Activated CD4-positive, alpha-beta T cell treated with anti-CD3 and anti-CD28 coated beads for 24 hours (primary cell): ENCODE measurements at places on chromosomes 7 and 10.
A peak's percentile ranks its signal among the peaks of the same experiment; 100 is the strongest.

- DNase-seq = no peak
These were observed 636.5 kb downstream of the GALNT17 start for GRCh38 chr7:71768450-71768849.

DNA sequence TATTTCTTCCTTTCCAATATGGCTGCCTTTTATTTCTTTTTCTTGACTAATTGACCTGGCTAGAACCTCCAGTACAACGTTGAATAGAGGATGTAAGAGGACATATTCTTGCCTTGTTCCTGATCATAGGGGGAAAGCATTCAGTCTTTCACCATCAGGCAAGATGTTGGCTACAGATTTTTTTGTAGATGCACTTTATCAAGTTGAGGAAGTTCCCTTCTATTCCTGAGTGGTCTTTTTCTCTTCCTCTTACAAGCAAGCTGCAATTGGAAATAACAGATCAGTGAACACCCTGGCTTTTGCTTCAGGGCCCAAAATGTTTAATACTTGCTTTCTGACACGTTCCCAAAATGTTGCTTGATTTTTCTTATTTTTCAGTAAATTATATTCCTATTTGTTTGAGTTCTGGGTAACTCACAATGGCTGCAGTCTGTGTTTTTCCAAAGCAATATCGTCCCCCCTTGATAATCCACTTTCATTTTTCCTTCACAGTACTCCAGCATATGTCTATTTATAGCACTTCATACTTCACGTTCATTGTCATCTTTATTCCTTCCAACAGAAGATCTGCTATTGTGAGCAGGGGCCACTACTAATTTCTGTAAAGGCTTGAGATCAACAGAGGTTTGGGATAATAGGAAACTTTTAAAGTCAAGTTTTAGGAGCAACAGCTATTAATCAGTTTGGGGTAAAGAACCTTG, 11.7 kb downstream of the CPEB3 start:
- DNase-seq = no peak

DNA sequence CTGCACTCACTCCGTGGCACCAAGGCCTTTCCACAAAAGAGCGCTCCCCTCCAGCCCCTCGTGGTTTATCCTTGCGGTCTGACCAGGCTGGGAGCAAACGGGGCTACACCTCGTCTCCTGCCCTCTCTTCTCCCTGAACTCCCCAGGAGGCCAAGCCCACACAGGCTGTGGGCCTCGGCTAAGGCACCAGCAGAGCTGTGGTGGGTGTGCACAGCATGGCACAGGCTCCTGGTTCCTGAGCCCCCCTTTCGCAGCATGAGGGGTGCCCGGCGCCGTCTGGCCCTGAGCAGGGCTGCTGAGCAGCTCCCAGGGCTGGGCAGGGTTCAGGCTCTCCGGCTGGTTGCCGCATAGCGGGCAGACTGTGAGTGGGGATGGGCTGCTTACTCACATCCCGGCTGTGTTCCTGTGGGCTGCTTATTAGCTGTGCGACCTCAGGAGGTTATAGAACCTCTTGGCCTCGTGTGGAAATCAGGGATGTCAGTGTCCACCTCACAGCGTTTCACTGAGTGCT, 90.4 kb downstream of the ZMIZ1 start:
- no peak for DNase-seq

- no peak for DNase-seq
These were observed 46.6 kb downstream of the ATXN7L1 start for GRCh38 chr7:105829681-105830322.

DNA sequence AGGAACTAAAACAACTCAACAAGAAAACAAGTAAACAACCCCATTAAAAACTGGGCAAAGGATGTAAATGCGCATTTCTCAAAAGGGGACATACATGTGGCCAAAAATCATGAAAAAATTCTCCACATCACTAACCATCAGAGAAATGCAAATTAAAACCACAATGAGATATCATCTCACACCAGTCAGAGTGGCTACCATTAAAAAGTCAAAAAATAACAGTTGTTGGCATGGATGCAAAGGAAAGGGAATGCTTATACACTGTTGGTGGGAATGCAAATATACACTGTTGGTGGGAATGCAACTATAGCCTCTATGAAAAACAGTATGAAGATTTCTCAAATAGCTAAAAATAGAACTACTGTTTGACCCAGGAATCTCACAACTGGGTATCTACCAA, 60.0 kb upstream of the LANCL2 start:
- DNase-seq = no peak

DNA sequence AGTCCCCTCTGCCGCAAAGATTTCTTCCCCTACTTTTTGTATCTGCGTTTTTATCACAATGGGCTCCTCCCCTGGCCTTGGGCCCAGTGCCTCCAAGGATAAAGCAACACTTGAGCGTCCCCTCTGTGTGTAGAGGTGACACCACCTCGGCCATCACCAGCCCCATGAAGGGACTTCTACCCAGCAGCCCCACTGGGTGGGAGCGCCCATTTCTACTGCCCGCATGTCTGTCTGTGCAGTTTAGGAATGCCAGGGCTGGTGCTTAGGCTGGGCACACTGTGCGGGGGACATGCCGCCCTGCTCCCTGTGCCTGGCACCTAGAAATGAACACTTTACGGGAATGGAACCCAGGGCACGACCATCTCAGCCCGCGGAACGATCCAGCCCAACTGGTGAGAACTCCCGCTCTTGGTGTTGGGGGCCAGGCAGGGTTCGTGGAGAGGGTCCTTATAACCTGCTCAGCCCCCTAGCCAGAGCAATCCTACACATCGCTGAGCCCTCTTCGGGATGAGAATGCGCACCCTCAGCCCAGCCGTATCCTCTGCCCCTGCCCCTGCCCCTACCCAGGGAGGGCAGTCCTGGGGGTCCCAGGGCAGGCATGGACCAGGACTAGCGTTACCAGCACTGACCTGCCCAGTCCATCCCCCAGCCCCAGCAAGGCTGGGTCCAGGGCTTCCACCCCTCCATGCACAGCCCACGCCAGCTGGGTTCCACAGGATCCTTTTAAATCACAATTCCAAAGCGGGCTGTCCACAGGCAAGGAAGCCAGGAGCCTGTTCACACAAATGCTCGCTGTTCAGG, 12.8 kb downstream of the CRYGN start:
- DNase-seq = no peak

GRCh38 chr10:11344550-11344949, 266.9 kb downstream of the USP6NL start:
- no peak for DNase-seq

- DNase-seq = no peak
These were observed 32.8 kb upstream of the VIPR2 start for GRCh38 chr7:159177284-159177953.

- no peak for DNase-seq
These were observed 147.1 kb downstream of the RGS10 start for GRCh38 chr10:119395280-119396007.

DNA sequence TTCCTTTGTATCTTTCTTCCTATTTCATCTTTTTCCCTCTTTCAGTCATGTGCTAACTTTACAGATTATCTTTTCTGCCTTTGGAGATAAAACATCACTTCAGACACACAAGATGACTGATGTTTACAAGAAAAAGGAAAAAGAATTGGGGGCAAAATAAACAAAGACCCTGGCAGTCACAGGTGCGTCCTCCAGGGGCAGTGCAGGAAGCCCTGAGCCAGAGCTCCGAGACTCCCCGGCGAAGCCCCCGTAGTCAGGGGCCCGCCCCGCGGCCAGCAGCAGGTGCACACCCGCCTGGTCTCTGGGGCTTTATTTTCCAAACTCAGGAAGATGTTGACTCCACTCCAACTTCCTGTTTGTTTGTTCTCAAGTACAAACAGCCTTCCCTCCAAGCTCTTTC, 10.2 kb downstream of the STK32C start:
- DNase-seq = no peak

- DNase-seq = no peak
These were observed 129.6 kb downstream of the VIPR2 start for GRCh38 chr7:159015081-159015453.

DNA sequence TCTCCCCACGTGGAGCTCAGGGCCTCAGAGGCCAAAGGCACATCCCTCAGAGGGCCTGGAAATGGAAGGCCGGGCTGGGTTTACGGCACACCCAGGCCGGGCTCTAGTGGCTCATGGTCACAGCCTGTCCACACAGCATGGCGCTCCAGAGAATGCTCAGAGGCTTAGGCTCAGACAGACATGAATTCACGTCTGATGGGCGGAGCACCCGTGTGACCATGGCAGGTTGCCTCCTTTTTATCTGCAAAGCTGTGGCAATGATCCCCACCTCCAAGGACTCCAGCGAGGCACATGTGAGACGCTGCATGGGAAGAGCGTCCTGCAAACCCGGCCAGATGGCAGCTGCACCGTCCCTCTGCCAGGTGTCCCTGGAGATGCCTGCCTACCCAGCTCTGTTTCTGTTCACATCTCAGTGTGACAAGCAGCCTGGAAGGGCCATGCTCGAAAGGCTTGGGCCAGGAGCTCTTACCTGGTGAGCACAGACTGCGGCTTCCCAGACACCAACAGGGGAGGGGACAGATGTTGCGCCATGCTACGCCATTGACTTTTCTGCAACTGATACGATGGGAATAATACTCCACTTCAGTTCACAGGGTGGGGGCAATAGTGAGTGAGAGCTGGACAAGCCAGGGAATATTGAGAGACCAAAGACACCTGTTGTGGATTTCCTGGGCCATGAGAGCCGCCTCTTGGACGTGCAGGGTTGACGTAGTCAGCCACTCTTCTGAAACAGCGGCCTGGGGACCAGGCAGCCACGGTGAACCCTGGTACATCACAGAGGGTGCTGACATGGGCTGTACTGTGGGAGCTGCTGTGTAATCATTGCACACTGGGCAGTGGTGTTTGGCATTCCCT, 34.4 kb upstream of the FAM20C start:
- DNase-seq = no peak

GRCh38 chr7:107659666-107660065, 962 bp upstream of the SLC26A4 start:
- peak; percentile 43 for DNase-seq

DNA sequence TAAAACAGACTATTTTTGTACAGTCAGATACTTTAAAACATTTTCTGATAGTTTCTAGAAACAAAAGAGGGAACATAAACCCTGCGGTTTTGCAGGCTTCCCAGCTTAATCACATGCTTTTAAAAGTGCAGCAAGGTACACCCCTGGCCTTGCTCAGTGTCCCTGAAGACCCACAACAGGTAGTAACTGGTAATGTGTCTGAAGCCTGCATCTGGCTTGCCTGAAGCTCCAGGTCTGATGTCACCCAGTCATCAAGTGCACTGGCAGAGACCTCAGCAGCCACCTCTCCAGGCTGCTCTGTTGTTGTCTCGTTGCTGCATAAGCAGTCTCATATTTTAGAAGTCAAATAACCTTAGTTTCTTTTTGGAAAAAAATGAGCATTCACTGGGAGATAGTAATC, 376.1 kb upstream of the MTPN start:
- no peak for DNase-seq

DNA sequence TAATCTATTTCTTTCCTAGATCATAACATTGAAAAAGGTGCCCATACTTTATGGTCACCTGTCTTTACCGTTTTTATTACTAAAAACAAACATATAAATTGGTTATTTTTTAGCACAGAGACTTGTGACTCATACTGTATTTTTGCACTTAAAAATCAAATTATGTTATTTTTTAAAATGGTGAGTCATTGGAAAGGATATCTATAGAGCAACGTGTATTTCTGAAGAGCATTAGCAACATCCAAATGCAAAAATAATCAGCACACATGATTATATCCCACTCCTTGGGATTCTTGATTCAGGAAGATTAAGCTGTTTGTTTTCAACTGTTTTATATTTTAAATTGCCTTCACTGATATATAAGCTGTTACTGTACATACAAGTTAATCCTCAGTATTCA, 40.7 kb upstream of the FMC1 start:
- DNase-seq = no peak

- DNase-seq = peak; percentile 76
These were observed 290.7 kb downstream of the CCDC3 start for GRCh38 chr10:12710594-12711349.

- no peak for DNase-seq
These were observed 15.6 kb downstream of the ADAM8 start for GRCh38 chr10:133260895-133261725.

- DNase-seq = no peak
These were observed 89.6 kb downstream of the SVIL start for GRCh38 chr10:29545122-29545521.

DNA sequence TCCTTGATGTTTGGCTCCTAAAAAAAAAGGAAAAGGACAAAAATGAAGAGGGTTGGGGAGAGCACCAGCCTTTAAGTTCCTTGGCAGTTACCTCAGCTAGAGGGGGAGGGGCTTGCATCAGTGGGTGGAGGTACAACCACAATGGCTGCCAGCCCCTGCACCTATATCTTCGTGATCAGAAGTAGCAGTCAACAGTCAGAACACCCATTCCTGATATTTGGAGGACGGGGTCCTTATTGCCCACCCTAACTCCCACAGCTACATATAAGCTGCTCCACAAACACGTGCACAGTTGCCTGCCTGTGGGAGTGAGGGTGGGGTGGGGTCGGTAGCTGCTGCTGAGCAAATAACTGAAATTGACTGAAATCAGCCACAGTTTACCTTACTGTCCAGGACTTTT, 26.2 kb downstream of the C1GALT1 start:
- no peak for DNase-seq

- no peak for DNase-seq
These were observed 53.5 kb downstream of the DENND11 start for GRCh38 chr7:141648276-141649114.

DNA sequence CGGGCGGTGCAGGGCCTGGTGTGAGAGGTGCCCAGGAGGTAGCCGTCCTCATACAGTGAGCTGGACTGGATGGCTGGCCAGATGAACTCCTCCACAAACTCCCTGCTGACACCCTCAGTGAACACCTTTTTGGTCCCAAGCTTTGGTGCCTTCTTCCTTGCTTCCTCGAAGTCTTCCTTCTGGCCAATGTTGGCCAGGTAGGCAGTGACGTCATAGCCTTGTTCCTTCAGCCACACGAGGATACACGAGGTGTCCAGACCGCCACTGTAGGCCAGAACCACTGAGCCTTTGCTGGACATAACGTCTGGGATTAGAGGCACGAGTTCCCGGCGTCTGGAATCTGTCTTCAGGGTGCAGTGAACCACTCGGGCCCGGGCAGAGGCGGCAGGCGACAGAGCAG, 206.8 kb upstream of the SP4 start:
- no peak for DNase-seq

GRCh38 chr10:69317626-69318105, 39.4 kb downstream of the HK1 start:
- no peak for DNase-seq

- no peak for DNase-seq
These were observed 3.2 kb upstream of the DUSP5 start for GRCh38 chr10:110494532-110494931.

- no peak for DNase-seq
These were observed 146.0 kb upstream of the ADO start for GRCh38 chr10:62658516-62658915.
